ENCODE measurements at places on chromosomes 12 and 14.

- DNase-seq: no peak
These were observed 1048.5 kb downstream of the GALC start for GRCh38 chr14:86944434-86944833.

- DNase-seq: peak; percentile 98
These were observed 754 bp downstream of the KRT18 start for GRCh38 chr12:52949413-52950331.

DNA sequence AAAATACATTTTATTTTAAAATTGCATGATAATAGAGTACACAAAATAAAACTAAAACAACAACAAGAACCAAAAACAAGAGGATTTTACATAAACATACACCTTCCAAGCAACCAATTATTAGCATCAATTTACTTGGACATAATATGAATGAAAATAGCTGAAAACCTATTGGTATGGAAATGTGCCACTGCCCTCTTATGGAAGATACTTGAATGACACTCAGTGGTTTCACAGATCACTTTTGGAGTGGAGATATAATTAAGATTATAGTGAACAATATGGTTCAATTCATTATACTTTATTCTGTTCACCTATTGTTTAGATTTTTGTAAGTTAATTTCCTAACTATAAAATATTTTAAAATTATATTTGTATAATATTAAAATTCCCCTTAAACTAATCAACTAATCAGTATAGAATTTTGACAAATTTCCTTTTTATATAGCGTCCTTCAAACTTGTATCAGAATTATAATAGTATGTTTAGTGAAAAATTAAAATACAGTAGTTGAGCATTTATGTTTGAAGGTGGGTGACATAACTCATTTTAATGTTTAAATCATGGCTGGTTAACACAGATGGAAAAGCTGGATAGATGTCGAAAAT lies 70.1 kb downstream of the SLC6A15 start:
- DNase-seq: peak; percentile 39

- peak; percentile 92 for DNase-seq
These were observed 3.4 kb downstream of the RHOF start for GRCh38 chr12:121789800-121790728.

DNA sequence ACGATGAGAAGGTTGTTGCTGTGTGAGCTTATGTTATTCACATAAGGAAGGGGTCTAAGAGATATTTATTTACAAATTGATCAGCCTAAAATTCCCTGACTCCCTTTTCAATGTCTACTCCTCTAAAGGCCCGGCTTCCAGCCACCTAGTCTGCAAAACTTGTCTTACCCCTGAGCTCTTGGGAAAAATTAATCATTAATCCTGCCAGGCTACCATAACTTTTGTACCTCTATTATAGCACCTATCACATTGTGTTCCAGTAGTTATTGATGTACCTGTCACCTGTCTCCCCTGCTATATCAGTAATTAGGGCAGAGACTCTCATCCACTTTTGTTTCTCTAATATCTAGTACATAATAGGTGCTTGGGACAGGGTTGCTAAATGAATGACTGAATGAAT lies 29.3 kb upstream of the FRS2 start:
- no peak for DNase-seq

DNA sequence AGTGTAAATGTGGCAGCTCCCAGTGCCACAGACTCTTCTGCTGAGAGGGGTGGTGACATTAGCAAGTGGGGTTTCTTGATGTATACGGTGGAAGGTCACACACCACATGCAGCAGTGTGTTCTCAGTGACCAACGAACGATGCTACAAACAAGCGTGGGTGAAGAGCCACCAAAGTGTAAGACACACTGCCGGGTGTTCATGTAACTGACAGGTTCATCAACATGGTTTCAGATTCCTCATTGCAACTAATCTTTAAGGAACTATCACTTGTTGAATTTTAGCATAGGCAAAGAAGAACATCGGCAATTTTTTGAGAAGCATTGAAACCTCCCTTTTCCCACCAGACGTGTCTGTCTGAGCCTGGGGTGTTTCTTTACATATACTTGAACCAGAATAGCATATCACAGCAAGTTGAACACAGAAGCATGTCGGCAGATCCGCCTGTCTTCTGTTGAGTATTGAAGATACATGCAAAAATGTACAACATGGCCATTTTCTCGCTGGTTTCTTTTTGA lies 58.8 kb downstream of the PPP2R5C start:
- no peak for DNase-seq

DNA sequence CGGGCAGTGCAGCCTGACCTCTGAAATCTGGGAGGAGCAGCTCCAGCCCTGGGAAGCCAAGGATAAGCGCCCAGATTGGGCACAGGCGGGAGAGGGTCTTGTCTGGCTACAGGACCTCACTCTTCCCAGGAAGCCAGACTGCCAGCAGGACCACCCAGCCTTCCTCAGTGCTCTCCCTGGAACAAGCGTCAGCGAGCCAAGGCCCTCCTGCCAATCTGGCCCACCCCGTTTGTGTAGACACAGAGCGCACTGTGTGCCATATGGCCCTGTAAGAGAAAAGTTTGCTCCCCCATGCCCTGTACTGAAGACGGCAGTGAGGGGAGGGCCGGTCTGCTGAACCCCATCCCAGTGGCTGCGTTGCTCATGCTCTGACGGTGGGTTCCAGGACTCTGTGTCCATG lies 1.2 kb upstream of the C14orf180 start:
- no peak for DNase-seq

GRCh38 chr12:129489100-129489676 lies 414.6 kb downstream of the TMEM132D start:
- DNase-seq: no peak

DNA sequence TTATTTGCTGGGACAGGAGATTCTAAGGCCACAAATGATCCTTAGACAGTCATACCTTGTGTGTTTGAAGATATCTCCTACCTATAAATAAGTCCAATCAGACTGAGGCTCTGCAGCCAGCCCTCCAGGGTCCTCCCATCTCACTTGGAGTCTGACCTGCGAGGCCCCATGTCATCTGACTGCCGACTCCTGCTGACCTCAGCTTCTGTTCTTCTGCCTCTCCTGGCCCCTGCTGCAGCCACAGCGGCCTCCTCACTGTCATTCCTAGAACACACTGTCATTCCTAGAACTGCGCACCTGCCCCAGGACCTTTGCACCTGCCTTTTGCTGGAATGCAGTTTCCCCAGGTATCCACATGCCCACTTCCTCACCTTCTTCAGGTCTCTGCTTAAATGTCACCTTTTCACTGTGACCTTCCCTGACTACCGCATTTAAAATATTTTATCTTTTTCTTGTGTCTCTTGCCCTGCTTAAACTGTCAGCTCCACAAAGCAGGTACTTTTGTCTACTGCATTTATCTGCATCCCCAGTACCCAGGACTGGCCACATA lies 56.5 kb upstream of the RIN3 start:
- no peak for DNase-seq

DNA sequence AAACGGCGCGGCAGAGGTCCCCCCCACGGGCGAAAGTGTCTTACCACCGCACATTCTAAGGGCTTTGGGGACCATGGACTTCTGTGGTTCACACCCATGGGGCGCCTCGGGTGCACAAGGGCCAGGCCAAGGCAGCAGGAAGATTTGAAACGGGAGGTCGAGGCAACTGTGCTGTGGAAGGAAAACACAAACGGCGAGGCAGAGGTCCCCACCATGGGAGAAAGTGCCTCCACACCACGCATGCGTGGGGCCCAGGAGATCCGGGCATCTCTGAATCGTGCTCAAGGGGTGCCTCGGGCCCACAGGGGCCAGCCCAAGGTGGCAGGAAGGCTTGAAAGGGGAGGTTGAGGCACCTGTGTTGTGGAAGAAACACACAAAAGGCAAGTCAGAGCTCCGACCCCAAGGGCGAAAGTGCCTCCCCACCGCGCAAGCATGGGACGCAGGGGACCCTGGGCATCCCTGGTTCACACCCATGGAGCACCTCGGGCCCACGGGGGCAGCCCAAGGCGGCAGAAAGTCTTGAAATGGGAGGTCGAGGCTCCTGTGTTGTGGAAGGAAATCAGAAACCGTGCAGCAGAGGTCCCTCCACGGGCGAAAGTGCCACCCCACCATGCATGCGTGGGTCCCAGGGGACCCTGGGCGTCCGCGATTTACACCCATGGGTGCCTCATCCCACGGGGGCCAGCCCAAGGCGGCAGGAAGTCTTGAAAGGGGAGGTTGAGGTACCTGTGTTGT lies 371.0 kb downstream of the ALG10 start:
- DNase-seq: no peak

DNA sequence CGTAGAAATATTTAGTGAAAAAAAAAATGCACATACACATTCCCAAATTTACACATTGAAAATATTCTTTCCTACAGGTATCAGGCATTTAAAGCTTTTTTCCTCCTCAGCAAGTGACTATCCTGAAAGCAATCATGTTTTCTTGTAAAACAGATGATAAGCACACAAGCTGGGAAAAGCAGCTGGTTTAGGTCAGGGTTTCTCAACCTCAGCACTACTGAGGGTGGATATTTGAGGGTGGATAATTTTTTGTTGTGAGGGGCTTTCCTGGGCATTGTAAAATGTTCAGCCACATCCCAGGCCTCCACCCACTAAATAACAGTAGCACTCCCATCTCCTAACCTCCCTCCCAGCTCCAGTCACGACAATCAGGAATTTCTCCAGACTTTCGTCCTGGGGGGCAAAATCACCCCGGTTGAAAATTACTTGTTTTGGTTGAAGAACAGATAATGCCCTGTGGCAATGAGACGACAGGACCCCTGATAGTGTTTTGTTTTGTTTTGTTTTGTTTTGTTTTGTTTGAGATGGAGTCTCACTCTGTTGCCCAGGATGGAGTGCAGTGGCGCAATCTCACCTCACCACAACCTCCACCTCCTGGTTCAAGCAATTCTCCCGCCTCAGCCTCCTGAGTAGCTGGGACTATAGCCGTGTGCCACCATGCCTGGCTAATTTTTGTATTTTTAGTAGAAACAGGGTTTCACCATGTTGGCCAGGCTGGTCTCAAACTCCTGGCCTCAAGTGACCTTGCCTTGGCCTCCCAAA lies 15.0 kb upstream of the NT5DC3 start:
- DNase-seq: no peak

DNA sequence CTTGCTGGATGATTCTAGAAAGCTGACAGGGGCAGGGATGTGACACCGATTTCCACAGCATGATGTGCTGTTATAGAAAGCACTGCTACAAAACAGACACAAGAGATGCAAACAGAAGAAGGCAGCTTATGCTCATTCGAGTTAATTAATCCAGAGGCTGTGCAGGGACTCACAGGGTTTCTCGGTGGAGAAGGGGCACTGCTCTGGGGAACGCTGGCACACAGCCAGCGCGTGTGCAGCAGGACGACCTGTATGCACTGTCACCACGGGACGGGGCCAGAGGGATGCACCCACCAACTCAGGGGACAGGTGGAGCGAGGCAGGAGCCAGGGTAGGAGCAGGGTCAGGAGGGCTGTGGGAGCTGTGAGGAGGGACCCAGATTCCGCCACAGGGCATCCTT lies 143.5 kb downstream of the RIMBP2 start:
- DNase-seq: no peak

DNA sequence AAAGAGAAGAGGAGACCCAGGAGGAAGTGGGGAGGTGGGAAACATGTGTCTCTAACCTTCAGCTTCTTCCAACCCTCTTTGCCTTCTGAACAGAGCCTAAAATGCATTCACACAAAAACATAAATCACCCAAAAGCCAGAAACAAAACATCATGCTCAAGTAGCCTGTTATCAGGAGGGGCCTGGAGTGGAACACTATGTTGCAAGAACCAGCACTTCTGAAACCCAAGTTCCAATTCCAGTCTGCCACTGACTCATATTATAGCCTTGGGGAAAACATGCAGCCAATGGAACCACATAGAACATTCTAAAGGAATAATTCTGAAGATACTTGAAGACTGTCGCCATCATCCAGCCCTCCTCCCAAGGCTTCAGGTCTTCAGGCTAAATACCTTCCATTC lies 169.8 kb upstream of the PLXNC1 start:
- peak; percentile 17 for DNase-seq

- peak; percentile 83 for DNase-seq
These were observed 761.5 kb downstream of the GALC start for GRCh38 chr14:87231336-87232026.

GRCh38 chr12:92107621-92108131 lies 38.0 kb downstream of the BTG1 start:
- no peak for DNase-seq

DNA sequence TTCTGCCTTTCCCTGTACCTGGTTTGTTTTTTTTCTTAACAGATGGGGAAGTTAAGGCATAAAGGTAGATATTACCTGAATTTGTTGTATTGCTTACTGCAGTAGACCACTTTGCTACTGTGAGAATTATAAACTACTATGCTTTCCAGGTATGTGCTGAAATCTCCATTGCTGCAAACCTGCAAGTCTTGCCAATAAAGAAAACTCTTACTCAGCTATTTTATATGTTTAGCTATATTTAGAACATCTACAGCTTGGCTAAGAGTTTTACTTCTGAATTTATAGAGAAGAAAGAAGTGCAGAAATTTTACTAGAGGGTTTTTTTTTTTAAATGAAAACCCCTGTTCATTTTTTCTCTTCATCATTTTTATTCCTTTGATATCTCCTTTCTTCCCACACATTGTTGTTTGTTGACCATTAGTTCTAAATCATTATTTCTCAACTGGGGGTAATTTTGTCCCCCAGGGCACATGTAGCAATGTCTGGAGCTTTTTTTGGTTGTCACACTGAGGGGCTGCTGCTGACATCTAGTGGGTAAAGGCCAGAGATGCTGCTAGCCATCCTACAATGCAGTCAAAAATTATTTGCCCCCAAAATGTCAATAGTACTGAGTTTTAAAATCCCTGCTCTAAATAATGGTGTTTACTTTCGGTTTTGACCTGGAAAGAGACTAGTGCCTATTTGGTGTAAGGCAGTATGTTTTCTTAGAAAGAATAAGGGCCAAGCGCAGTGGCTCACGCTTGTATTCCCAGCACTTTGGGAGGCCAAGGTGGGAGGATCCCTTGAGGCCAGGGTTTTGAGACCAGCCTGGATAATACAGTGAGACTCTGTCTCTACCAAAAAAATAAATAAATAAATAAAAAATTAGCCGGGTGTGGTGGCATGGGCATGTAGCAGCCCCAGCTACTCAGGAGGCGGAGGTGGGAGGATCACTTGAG lies 48.6 kb downstream of the PCNX1 start:
- DNase-seq: peak; percentile 23

DNA sequence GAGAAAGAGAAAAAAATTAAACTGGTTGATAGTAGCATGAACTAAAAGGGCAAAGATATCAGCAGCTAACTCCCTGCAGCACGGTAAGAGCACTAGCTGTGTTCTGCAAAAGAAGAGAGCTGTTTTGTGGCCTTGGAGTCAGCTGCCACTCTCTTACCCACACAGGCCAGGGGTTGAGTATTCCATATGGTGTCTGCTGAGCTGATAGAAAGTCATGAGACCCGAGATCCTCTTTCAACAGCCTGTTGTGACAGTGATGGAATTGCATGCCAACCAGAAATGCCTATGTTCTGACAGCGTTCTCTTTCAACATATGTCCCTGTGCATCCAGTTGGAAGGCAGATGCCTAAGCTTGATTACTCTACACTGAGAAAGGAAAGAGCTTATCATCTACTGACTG lies 39.9 kb downstream of the TMTC1 start:
- DNase-seq: no peak
